Dermis microvascular lymphatic vessel endothelial cell (primary cell): ENCODE measurements at places on chromosomes 5 and 9. TPM values are rescaled to one million over a fixed set of nuclear protein-coding genes. Genes with fewer than 3 reads are reported as not detected.

- DNase-seq: no peak
Measured at GRCh38 chr9:9557804-9558334, 1054.9 kb downstream of the PTPRD start.

GRCh38 chr9:68495247-68495646, 45.4 kb downstream of the TMEM252 start:
- no peak for DNase-seq

DNA sequence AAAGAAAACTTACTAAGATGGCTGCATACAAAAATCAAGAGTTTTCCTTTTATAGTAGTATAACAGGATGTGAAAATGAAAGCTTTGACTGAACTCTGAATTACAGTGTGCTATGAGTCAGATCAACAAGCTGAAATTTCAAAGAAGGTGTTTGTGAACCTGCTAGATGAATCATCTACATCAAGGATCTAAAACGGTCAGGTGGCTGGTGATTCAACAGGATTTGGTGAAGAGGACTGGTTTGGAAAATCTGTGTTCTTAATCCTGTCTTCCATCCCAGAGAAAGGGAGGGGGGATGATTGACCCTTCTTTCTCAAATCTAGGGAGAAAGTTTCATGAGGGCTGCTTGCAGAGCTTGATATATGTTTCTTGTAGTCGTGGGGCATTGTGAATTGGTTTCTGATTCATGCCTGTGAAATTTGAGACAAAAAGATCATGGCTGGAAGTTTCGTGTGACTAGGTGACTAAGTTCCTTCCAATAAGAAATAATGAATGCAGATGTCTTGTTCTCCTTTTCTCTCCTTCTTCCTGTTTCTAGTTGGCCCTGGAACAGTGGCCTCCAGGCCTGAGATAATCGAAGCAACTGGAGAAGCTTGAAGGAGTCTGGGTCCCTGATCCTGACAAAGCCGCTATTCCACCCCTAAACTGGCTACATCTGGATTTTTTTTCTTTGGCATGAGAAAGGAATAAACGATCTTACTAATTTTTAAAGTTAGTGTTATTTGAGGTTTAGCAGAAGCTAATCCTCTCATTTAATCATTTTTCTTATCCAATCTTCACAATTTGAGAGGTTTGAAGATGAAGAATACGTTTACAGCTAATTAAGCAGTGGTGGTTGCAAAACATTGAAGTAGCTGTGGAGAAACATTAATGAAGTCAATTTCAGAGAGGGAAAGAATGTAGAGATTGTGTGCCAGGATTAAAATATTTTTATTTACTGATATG, 67.2 kb downstream of the MRPS30 start:
- peak; percentile 45 for DNase-seq

DNA sequence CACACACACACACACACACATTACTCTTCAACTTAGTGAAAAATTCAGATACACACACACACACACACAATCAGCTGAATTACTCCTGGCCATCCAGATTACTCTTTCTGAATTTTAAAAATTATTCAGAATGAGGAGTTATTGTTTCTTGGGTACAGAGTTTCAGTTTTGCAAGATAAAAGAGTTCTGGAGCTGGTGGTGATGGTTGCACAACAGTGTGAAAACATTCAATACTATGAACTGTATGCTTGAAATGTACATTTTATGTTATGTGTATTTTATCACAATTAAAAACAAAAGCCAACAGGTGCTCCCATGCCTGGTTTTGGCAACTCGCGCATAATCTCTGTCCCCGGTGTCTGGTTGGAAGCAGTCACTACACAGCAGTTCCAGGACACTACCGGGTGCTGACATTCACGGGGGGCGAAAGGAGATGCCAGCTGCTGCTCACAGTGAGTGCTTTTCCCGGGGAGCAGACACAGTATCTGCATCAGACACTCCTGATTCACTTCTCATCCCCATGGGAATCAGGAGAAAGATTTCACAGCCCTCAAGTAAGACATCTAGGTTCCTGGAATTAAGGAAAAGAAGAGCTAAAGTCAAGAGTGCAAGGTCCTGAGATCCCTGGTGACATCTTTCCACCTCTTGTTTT, 55.7 kb downstream of the LHFPL2 start:
- DNase-seq: no peak

GRCh38 chr5:96720408-96720807, 58.2 kb downstream of the CAST start:
- DNase-seq: no peak

DNA sequence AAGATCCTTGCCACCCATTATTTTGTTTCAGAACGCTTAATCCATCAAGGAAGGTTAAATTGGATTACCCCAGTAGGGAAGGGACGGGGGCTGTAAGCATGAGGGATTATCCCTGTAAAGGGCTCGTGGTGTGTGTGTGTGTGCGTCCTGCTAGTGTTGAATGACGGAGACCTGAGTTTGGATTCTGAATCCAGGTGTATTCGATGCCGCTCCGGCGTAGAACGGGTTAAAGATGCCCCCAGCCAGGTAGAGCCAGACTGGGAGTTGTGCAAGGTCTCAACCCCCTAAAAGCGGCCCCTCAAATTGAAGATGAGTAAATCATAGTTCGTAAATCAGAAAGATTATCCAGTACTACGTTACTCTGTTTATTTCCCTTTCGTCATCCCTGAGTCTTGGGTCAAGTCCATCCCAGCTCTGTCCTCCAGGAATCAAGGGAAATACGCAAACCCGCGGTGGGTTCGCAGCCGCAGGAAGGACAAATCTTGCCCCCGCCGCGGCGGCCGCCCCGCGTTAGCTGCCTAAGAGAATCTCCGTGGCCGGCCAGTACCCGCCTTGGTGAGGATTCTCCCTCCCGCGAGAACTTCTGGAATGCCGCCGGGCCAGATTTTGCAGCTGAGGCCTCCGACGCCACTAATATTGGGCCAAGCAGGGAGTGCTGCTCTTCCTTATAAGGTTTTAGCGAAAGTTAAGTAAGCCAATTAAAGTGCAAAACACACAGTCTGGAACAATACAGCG, 586 bp upstream of the MTAP start:
- no peak for DNase-seq

LEAP2 gene
- total RNA-seq: 0.13 TPM in 2 replicates

PCDHGA7 gene
- 0.64 and 1.5 TPM in 2 replicates for total RNA-seq
